ENCODE measurements at places on chromosomes 5 and 9.

GRCh38 chr5:158387499-158387898 is 528.6 kb upstream of the CLINT1 start:
- no peak for DNase-seq

GRCh38 chr9:74556685-74557084 is 59.5 kb downstream of the RORB start:
- peak; percentile 47 for DNase-seq

DNA sequence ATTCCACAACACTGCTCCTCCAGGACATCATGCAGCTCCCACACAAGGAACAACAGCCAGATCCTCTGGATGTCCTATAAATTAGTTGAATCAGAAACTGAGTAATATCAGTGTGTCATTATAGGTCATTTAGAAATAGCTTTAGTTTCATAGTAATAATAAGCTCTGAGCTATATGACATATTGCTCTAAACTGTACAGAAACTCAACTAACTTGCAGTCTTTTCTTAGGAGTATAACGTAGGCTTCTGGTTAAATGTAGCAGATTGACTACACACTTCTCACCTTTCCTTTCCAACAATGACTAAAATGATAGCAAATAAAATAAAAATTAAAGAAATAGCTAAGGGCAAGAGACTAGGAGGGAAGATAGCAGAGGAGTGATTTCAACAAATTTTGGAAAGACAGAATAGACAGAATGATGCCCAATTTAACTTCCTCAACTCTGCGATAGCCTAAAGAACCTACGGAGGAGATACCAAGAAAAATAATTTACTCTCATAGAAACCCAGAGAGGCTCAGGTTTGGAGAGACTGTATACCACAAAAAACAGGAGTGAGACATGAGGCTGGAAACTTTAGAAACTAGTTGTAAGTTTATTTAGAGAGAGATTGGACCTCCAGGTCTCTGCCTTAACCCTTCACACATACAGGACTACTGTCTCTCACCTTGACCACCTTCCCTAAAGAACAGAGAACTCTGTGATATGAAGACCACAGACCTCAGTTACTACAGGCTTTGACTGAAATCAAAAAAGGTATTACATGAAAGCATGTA is 193.7 kb downstream of the TSSK1B start:
- no peak for DNase-seq

DNA sequence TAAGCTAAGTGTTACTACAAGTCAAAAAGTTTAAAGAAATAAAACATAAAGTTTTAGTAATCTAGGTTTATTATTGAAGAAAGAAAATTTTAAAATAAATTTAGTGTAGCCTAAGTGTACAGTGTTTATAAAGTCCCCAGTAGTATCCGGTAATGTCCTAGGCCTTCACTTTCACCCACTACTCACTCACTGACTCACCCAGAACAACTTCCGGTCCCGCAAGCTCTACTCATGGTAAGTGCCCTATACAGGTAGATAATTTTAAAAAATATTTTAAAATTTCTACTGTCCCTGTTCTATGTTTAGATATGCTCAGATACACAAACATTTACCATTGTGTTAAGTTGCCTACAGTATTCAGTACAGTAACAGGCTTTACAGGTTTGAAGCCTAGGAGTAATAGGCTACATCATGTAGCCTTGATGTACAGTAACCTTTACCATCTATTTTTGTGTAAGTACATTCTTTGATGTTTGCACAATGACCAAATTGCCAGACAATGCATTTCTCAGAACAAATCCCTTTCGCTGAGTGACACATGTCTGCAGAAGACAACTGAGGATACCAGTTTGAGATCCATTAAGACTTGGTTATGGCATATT is 253.6 kb downstream of the TRIM32 start:
- no peak for DNase-seq

- peak; percentile 97 for DNase-seq
Measured at GRCh38 chr5:1568201-1568979, 44.6 kb upstream of the LPCAT1 start.

- no peak for DNase-seq
Measured at GRCh38 chr5:11803436-11803835, 100.8 kb downstream of the CTNND2 start.

- no peak for DNase-seq
Measured at GRCh38 chr9:95415158-95415557, 97.6 kb upstream of the FANCC start.

DNA sequence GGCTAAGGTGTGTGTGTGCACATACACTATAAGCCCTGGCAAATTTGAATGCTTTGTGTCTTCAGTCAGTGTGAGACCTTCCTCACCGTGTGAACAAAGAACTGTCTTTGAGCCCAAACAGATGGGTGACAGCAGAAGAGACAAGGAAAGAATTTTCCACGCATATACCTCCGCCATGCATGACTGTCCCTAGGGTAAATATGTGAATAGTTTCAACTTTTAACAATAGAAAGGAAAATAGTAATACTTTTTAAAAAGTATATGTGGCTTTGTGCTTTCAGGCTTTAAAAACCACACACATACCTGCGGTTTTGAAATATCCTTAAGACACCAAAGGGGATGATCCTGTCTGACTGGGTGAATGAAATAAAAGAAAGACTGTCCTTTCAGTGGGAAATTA is 438.6 kb upstream of the MPDZ start:
- no peak for DNase-seq

- DNase-seq, result no peak
Measured at GRCh38 chr5:58543723-58544122, 39.2 kb upstream of the RAB3C start.

DNA sequence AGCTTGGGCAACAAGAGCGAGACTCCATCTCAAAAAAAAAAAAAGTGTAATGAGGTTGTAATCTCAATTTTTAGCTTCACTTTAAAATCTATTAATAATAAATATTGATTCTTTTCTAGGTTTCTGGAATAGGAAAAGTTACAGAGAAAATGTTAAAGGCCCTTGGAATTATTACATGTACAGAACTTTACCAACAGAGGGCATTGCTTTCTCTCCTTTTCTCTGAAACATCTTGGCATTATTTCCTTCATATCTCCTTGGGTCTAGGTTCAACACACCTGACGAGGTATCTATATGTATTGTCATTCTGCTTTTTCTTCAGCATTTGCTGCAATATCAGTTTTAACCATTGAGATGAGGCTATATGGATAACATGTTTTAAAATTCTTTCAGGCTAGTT is 26.6 kb upstream of the ANKDD1B start:
- DNase-seq, result no peak

GRCh38 chr5:115842089-115842935 is 577 bp downstream of the AP3S1 start:
- DNase-seq, result peak; percentile 15

DNA sequence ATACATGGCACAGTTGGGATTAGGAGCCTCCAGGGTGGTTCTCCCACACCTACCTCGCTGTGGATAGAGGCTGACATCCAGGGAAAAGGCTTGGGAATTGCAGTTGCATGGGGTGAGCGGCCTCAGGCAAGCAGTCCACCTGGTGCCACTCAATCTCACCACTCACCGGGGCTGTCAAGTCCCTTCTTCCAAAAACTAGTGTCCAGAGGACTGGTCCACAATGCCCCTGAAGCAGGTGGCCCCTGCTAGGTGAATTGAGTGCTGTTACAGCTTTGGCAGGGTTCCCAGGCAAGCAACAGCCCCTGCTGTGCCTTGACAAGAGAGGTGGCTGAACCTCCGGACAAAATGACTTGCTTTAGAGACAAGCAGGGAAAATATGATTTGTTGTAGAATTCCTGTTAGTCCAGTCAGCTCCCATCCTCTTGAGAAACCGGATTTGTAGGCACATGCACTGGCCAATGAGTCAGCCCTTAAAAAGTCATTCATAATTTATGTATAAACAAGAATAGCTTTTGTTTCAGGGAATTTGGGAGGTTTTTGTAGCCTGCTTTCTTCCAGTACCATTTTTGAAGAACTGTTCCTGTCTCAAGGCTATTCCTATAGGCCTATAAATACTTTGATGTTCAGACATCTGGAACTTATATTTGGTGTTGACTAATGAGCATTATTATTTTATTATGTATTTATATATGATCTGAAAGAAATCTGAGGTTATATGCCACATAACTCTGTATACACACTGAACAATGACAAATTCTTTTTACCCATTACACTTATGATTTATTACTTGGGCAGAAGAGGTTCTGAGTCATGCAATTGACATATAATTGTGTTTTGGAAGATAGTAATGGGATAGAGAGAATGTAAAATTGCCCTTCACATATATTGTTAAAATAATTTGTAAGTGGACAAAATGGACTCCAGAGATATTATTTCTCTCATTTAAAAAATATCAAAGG is 411.1 kb downstream of the ACTL7B start:
- DNase-seq, result peak; percentile 95

GRCh38 chr9:111058166-111058565 is 19.9 kb upstream of the LPAR1 start:
- no peak for DNase-seq

Measured in amniotic epithelial cell (primary cell).